ENCODE measurements at places on chromosomes 16 and 17.

DNA sequence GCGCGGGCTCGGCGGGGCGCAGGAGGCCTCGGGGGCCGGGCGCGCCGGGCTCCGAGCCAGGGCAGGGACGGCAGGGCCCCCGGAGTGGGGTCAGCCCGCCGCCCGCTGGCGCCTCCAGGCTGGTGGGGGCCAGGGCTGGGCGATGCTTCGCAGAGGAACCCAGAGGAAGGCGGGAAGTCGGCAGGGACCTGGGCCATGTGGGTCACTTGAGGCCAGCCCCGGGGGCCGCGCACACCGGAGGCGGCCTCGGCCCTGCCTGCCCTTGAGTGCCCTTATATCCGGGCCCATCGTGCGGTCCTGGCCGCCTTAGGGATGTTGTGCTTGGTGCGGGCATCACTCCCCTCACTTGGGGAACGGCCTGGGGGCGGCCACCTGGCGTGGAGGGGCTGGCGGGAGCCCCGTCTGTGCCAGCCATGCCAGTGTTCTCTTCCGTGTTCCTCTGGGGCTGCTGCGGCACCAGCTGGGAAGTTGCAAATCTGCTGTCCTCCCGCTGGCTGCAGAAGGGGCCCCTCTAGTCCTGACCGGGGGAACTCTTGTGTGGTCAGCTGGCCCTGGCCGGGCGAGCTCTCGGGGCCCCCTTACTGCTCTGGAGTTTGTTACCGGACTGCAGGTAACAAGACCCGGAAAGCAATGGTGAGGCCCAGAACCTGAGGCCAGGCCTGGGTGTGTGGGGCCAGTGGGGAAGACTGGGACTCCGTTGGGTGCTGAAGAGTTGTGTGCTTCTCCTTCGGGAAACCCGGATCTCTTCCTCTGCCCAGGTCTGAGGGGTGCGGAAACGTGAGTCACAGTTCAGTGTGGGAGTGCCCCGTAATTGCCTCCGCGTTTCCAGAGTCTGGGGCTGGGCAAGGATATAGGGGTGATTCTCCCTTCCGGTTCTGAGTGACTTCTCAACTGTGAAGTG, 849 bp downstream of the CAPN15 start:
- peak; percentile 45 for DNase-seq

- no peak for DNase-seq
Observed at GRCh38 chr16:9441012-9441411, 349.6 kb downstream of the HAPSTR1 start.

GRCh38 chr16:1119766-1120576, 23.9 kb upstream of the C1QTNF8 start:
- no peak for DNase-seq

DNA sequence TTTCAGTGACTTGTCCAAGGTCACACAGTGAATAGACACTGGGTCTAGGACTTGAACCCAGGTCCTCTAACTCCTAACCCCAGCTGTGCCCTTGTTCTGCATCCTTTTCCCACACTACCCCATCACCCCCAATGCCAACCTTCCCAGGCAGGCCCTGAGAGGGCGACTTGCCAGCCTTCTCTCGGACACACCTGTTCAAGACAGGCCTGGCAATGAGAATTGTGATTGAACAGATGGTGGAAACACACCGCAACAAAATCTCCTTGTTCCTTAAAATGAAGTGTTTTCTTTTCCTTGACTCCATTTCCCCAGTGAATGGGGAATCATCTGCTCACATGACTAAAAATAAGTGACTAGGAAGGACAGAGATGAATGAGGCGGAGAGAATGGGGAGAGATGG, 189.5 kb upstream of the ASIC2 start:
- DNase-seq: no peak

DNA sequence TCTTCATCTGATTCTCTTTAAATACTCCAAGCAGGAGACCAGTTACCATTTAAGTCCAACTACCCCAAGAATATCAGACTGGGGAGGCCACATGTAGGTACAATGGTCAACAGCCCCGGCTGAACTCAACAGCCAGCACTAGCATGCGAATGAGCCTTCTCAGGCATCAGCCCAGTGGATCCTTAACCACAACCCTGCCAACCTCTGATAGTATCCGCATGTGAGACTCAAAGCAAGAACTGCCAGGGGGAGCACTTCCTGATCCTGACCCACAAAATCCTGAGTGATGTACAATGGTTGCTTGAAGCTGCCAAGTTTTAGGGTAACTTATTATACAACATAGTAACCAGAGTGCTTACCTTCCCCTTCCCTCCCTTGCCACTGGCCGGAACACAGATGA, 4.0 kb downstream of the PYY start:
- DNase-seq: no peak

DNA sequence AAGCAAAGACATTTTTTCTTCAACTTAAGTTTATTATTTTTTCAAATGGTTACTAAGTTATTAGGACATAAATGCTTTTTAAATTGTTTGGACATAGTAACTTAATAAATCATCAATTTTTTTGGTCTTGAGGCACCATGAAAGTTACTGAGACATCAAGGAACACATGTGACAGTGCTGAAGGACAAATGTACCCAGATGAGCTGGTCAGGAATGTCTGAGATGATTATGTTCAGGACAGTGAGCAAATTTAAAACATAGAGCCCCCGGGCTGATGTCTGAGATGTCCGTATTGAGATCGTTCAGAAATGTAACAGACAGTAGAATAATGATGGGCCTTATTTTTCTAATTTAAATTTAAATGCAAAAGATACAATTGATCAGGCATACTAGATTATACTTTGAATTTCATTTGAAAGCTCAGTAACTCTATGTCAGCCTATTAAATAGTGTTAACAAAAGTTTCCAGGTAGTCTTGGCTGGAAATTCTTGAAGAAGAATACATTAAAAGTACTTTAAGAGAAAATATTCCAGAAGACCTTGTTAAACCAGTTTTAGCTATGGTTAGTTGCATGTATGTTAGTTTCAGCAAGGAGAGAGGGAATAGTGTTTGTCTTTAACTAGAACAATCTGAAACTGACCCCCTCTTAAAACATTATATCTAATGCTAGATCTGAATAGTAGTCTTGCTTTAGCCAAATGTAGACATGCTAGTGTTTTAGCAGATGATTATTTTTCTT, 36.4 kb downstream of the SEC14L1 start:
- no peak for DNase-seq

DNA sequence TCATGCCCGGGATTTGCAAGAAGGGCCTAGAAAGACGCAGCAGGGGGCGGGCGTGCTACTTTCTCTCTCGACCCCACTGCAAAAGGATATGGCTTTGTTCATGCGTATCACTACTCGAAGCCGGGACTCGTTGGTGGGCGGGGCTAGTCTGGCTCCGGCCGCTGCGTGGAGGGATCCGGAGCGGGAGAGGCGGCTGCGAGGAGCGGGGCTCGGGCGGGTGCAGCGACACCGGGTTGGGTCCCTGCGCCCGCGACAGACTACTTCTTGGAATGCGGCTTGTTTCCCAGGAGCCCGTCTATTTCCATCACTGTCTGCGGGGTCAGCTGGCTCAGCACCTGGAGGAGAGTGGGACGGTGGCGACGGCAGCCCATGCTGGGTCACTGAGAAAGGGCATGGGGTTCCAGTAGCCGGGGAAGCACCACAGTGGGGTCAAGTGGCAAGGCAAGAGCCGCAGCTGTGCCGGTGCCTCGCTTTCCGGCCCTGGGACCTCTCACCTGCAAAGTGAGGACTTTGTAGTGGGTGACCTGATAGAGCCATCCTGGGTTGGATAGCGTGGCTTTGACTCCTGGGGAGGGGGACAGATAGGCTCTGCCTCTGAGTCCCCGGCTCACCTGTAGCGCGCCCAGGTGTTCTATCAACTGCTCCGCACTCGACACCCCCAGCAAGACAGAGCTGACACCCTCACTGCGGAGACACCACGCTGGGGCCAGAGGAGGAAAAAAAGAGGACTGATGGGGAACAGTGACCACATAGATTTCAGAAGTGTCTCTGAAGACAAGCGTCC, 6.6 kb downstream of the KCNAB3 start:
- DNase-seq: peak; percentile 85

- no peak for DNase-seq
Observed at GRCh38 chr17:60293580-60294335, 98.2 kb downstream of the USP32 start.

- DNase-seq: no peak
Observed at GRCh38 chr17:46832945-46833839, 14.7 kb upstream of the WNT3 start.

DNA sequence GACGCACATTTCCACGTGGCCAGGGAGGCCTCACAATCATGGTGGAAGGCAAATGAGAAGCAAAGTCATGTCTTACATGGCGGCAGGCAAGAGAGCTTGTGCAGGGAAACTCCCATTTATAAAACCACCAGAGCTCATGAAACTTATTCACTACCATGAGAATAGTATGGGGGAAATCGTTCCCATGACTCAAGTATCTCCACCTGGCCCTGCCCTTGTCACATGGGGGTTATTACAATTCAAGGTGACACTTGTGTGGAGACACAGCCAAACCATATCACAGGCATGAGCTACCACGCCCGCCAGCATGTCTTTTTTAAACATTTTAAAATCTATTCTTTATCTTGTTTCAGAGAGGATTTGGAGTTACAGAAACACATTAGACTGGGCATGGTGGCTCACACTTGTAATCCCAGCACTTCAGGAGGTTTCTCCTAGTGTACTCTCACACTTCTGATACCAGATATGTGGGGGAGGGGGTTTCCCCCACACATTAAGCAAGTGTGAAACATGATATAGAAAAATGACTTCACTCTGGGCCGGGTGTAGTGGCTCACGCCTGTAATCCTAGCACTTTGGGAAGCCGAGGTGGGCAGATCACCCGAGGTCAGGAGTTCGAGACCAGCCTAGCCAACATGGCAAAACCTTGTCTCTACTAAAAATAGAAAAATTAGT, 5.6 kb upstream of the ATMIN start:
- peak; percentile 10 for DNase-seq
